ENCODE measurements at places on chromosomes 7 and 10.

- no peak overlapping the region for H3K4me3 ChIP-seq
- no peak overlapping the region for H3K27ac ChIP-seq
- H3K36me3 ChIP-seq: peaks cover 9% of the 10 kb centered on the region
- DNase-seq: peak; percentile 24
- peaks cover 4% of the 10 kb centered on the region for H3K4me1 ChIP-seq
These were observed 1.2 kb downstream of the CCM2 start for GRCh38 chr7:45001138-45001694.

GRCh38 chr10:21257191-21257590 lies 268.3 kb downstream of the SKIDA1 start:
- H3K4me1 ChIP-seq: no peaks in the 10 kb centered on the region
- no peaks in the 10 kb centered on the region for H3K36me3 ChIP-seq
- H3K4me3 ChIP-seq: no peak overlapping the region
- no peak overlapping the region for H3K27ac ChIP-seq
- no peaks in the 10 kb centered on the region for H3K27me3 ChIP-seq

- peaks cover 9% of the 10 kb centered on the region for H3K4me1 ChIP-seq
- no peaks in the 10 kb centered on the region for H3K36me3 ChIP-seq
- H3K27me3 ChIP-seq: no peaks in the 10 kb centered on the region
- H3K27ac ChIP-seq: peak overlapping the region; percentile 15
- peak; percentile 56 for DNase-seq
- no peak overlapping the region for H3K4me3 ChIP-seq
These were observed 515.9 kb downstream of the PARD3 start for GRCh38 chr10:34299105-34299611.

- DNase-seq: no peak
- peaks cover 7% of the 10 kb centered on the region for H3K4me1 ChIP-seq
- no peak overlapping the region for H3K4me3 ChIP-seq
- H3K36me3 ChIP-seq: no peaks in the 10 kb centered on the region
- no peaks in the 10 kb centered on the region for H3K27me3 ChIP-seq
These were observed 447.6 kb downstream of the TFEC start for GRCh38 chr7:115582956-115583355.

DNA sequence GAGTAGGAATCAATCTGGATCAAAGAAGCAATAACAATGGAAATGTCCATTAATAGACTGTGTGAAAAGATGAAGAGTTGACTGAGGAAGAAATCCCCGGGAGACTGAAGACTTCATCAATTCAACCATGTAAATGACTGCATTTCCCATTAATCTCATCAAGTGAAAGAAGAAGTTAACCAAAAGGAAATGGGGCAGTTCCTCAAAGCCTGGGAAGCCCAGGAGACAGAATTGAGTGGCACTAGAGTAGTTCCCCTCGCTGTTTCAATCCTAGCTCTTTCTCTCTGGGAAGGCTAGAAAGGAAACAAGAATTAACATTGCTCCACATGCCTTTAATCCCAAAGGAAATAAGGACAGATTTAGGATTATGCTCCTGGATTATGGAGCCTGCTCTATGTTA lies 4.8 kb upstream of the OR6V1 start:
- H3K4me1 ChIP-seq: no peaks in the 10 kb centered on the region
- H3K36me3 ChIP-seq: no peaks in the 10 kb centered on the region
- no peak overlapping the region for H3K4me3 ChIP-seq

Measured in mesenchymal stem cell (in vitro differentiated cells and primary cell).